ENCODE measurements at places on chromosomes 3 and 15.

DNA sequence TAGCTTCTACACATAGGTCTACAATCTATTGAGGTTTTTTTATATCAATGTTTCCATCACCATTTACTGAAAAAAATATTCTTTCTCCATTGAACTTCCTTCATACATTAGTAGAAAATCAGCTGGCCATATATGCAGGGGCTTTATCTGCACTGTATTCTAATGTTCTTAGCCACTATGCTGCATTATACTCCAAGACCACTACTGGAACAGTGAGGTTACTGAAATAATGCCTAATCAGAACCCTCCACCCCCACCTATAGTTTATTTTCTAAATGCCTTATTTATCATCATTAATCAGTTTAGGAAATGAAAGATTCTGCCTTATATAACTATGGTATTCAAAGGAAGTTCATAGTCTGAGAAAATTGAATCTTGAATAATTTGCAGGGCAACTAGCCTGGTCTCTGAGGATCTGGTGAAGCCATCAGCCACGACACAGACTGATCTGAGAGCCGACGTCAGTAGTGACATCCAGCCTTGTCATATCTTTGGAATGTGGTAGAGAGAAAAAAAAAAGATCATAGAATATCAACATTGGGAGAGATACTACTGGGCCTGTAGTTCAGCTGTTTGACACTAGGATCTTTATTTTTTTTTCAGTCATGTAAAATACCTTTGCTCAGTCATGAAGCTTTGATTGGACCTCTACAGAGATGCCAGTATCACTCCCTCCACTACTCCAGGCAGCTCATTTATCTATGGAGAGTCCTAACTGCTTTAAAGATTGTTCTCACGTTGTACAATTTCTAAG is 66.6 kb downstream of the P3H2 start:
- no peak for DNase-seq

GRCh38 chr3:88019024-88019423 is 39.8 kb downstream of the CGGBP1 start:
- DNase-seq = peak; percentile 27

- no peak for DNase-seq
Measured at GRCh38 chr3:535566-536416, 339.2 kb downstream of the CHL1 start.

DNA sequence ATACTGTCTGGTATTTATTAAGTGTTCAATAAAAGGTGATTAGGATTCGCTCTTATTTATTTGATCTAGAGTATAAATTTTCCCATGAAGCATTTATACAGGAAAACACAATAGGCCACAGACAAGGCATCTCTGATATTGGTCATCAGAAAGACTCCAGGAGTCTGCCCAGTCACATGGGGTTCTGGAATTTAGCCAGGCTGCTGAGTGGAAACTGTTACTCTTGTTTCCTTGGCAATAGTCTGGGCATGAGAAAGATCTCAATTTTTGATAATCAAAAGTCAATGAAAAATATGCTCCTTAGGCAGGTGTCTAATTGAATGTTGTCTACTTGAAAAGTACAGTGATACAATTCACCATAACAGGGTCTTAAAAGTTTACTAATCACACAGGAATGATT is 161.2 kb downstream of the FRMD5 start:
- DNase-seq = no peak

GRCh38 chr15:93870583-93870982 is 360.8 kb upstream of the MCTP2 start:
- DNase-seq = no peak

- DNase-seq = no peak
Measured at GRCh38 chr3:184565421-184566211, 4.0 kb downstream of the EPHB3 start.

- no peak for DNase-seq
Measured at GRCh38 chr3:134803051-134803505, 8.0 kb downstream of the EPHB1 start.

GRCh38 chr3:12380461-12380860 is 91.6 kb downstream of the PPARG start:
- peak; percentile 10 for DNase-seq

DNA sequence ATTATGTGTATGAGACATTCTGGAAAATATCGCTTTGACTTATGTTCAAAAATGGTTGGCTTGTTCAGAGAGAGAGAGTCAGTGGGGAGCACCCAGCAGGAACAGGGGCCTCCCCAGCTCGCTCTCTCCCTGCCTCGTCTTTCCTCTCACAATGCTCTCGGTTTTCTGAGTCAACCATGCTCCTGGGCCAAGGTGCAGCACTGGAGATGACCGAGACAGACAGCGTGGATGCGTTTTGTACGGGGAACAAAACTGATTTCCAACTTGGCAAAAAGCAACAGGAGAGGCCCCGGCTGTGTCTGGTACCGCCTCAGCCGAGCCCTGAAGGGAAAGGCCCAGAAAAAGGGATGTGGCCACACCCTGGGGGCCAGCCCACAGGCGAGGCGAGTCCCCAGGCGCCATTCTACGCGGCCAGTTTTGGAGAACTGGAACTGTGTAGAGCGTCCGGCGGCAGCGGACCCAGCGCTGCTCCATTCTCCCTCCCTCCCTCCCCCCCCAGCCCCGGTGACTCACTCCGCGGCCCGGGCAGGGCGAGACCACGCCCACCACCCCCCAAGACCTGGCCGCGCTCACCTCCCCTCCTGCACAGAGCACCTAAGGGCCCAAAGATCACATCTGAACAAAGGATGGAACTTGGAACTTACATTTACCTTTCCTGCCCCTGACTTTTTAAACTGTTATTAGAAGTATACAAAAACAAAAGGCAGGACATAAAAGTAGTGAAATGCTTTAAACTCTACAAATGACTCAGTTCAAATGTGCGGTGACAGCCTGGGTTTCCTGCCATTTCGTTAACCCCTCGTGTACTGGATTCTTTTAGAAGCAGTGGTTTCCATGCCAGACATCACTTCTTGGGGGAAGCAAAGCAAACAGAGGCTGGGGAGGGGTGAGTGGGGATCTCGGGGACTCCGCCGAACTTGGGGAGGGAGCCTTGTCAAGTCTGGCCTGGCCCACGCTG is 12.7 kb downstream of the ATP10A start:
- peak; percentile 80 for DNase-seq

- no peak for DNase-seq
Measured at GRCh38 chr3:148186881-148187280, 510.8 kb upstream of the AGTR1 start.

DNA sequence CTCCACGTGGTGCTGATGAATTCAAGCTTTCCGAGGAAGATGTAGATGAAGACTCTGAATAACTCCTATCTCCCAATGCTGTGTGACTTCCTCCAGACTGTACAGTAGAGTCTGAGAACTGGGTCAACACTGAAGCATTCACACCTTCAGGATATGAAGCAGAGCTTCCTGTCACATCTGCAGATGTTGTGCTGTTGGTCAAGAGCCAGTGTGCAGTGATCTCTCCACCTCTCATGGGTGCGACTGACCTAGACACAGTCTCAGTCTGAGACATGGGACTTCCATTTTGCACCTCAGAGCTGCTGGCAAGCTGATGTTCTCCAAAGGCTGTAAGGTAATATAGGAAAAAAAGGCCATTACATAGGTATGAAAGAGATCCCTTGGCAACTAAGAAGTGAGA is 36.5 kb downstream of the HEG1 start:
- no peak for DNase-seq

GRCh38 chr15:96670389-96670788 is 339.9 kb downstream of the NR2F2 start:
- no peak for DNase-seq

DNA sequence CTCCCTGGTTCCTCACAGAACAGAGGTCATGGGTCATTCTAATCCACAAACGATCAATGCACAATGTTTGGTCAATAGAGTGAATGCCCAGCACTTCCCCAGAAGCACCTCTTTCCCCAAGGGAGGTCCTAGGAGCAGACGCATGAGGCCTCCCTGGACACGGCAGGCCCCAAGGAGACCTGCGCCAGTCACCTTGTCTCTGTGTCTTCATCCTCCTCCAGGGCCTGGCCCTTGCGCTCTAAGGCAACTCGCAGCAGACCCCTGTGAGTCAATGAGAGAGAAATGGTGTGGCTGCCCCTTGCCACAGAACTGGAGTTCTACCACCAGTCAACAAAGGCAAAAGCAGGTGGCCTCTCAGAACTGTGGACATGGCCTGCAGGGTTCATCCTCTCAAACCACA is 18.1 kb downstream of the ALS2CL start:
- no peak for DNase-seq

DNA sequence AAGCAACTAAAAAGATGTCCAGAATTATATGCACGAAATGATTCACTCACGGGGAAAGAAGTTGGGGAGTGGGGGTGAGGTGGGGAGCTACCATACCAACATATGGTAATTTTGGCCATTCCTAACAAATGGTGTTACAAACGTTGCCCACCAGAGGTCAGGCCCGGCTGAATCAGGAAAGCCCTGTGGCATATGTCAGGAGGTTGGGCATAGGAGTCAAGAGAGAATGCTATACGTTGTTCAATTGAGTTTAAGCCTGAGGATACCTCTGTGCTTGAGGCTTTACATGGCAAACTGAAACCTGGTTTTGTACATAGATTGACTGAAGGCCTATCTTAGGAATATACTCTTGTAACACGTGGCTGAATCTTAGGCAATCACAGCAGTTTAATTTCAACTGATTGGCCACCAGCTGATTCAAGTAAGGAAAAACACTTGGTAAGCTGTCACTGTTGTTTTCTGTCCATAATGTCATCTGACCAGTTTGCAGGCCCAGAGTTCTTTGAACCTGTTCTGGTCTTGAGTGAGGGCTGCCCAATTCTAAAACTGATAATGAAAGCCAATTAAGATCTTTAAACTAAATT is 23.4 kb upstream of the SLC2A2 start:
- DNase-seq = peak; percentile 58

DNA sequence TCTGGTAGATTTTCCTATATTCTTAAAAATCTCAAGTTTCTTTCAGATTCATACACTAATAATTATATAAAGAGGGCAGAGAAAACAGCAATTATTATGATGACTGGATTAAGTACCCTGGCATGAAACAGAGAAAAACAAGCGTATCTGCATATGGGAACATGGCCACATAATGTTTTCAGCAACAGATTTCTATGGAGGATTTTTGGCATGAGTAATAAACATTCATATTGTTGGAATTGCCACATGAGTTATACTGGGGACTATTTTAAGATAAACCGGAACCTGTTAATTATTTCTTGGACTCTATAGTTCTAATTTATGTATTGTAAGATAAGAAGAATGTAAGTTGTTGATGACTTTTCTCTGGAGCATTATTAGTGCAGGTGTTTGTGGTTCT is 112.7 kb downstream of the OXSM start:
- DNase-seq = no peak

DNA sequence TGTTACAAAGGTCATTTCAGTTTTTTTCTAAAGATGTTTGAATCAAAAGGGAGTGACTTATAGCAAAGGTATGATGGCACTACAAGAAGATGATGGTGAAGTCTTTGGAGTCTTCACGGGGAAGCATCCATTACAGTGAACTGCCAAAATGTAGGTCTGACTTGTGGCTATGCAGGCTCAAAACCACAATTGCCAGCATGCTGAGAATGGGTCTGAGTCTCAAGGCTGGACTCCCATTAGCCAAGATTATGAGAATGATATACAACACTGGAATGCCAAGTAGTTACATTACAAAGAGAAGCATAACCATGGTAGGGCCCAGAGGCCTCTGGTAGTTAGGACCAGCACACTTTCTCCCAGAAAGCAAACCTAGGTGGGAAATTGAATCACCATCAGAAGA is 194.2 kb downstream of the MTHFS start:
- no peak for DNase-seq

DNA sequence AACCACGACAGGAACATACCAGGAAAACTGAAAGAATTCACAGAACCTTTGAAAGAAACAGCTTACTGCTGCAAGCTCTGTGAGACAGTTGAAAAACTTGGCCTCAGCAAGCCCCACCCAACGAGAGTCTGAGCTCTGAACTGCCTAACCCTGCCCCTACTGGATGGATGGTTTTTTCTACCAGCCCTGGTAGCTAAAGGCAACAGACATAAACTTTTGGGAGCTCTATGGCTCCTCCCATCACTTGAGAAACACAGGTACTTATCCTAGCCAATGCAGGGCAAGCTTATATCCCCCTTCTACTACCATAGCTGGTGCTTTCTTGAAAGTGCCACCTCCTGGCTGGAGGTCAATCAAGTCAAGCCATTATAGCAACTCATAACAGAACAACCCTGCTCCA is 471.8 kb downstream of the GRM7 start:
- DNase-seq = no peak

- DNase-seq = no peak
Measured at GRCh38 chr15:45084163-45084562, 29.8 kb downstream of the DUOX2 start.

DNA sequence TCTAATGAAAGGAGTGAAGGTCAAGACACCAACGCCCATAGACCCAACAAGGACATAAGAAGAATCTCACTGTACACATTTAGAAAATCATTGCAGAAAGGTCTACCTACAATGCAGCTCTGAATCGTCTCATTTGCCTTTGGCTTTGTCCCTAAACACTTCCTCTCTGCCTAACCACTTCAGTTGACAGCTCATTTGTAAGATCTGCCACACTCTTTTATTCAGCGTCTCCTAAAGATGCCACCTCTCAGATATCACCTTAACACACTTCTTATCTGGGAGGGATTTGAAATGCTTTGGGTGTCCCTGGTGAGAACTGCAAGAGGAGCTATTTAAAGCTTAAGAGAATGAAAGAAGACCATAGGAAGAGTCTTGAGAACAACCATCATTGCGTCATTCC is 38.7 kb downstream of the RAB27A start:
- DNase-seq = no peak

GRCh38 chr3:76099956-76100355 is 314.6 kb upstream of the ZNF717 start:
- DNase-seq = no peak

Data from KBM-7 (cell line).